ENCODE measurements at places on chromosomes 2 and 18.

- H3K4me1 ChIP-seq, result no peaks in the 10 kb centered on the region
- H3K4me3 ChIP-seq, result no peak overlapping the region
- no peaks in the 10 kb centered on the region for H3K36me3 ChIP-seq
- H3K27me3 ChIP-seq, result no peaks in the 10 kb centered on the region
- no peak overlapping the region for H3K27ac ChIP-seq
Measured at GRCh38 chr2:131033786-131034121, 59.5 kb downstream of the FAM168B start.

- no peaks in the 10 kb centered on the region for H3K4me1 ChIP-seq
- H3K27ac ChIP-seq, result no peak overlapping the region
- H3K4me3 ChIP-seq, result no peak overlapping the region
Measured at GRCh38 chr2:177053038-177053437, 159.6 kb upstream of the HNRNPA3 start.

DNA sequence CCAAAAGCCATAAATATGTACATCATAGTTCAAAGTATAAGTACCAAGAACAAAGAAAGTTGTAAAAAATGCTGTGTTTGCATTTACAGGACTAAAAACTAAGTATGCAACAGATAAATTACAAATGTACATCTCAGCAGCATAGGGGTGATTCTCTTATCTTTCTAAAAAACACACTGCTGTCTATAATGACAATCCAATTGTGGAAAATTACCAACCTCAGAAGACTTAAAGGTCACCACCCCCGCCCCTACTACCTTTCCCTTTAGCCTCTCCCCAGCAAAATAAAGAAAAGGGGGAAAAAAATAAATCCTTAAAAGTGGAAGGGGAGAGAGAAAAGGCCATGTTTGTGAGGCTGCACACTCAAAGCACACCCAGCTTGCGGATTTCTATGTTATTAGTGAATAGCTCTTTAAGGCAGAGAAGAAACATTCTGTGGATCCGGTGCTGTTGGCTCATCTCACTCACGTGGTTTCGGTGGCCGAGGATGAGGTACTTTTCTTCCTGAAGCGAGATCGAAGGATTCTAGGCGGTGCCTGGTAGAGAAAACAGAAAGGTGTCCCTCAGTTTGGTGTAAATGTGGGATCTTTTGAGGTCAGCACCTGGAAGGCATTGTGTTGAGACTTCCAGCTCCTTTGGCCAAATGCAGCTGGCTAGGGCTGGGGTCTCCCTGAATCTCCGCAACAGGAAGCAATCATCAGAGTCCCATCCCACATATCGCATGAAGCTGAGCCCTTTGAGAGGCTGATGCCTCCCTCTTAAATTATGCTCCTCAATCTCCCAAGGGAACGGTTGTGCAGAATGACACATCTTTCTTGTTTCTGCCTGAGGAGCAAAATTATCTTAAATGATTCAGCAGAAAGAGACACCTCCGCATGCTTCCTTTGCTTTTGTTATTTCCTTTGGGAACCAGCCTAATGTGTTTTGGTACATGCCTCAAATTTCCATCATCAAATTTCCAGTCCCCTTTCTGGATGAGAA is 17.6 kb downstream of the MRPL35 start:
- H3K4me1 ChIP-seq, result no peaks in the 10 kb centered on the region
- no peak overlapping the region for H3K4me3 ChIP-seq
- H3K36me3 ChIP-seq, result no peaks in the 10 kb centered on the region
- no peaks in the 10 kb centered on the region for H3K27me3 ChIP-seq

DNA sequence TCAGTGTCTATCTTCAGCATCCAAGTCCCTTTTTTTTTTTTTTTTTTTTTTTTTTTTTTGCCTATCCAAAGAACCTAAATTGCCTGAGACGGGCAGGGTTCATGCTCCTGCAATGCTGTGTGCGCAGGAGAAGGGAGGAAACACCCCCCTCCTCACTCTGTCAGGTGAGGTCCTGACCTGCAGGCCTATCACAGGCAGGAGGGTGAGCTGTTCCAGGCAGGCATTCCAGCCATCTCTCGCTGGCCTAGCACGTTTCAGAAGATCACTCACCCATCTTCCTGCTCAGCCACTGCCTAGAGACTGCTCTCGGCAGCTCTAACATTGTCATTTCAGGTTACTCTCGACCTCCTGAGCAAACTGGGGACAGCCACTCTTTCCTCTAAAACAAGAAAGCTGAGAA is 48.4 kb upstream of the LAPTM4A start:
- DNase-seq, result no peak
- no peaks in the 10 kb centered on the region for H3K27me3 ChIP-seq
- no peaks in the 10 kb centered on the region for H3K36me3 ChIP-seq
- no peak overlapping the region for H3K27ac ChIP-seq
- H3K4me1 ChIP-seq, result no peaks in the 10 kb centered on the region
- no peak overlapping the region for H3K4me3 ChIP-seq

GRCh38 chr2:127580167-127581049 is 44.9 kb downstream of the MYO7B start:
- H3K4me1 ChIP-seq, result peaks cover 4% of the 10 kb centered on the region
- H3K4me3 ChIP-seq, result no peak overlapping the region
- no peaks in the 10 kb centered on the region for H3K36me3 ChIP-seq
- H3K27ac ChIP-seq, result no peak overlapping the region
- no peaks in the 10 kb centered on the region for H3K27me3 ChIP-seq
- DNase-seq, result no peak

- no peak overlapping the region for H3K4me3 ChIP-seq
- H3K27me3 ChIP-seq, result no peaks in the 10 kb centered on the region
- no peaks in the 10 kb centered on the region for H3K36me3 ChIP-seq
- DNase-seq, result no peak
- H3K4me1 ChIP-seq, result peaks cover 5% of the 10 kb centered on the region
- H3K27ac ChIP-seq, result peak overlapping the region; percentile 80
Measured at GRCh38 chr2:215851082-215851481, 162.3 kb downstream of the MREG start.
